ENCODE measurements at places on chromosomes 2 and 18.

- no peaks in the 10 kb centered on the region for H3K4me1 ChIP-seq
- no peak for DNase-seq
- H3K4me3 ChIP-seq = no peak overlapping the region
- H3K27ac ChIP-seq = no peak overlapping the region
- H3K36me3 ChIP-seq = no peaks in the 10 kb centered on the region
These were observed 362.5 kb downstream of the ERBB4 start for GRCh38 chr2:212176151-212176550.

DNA sequence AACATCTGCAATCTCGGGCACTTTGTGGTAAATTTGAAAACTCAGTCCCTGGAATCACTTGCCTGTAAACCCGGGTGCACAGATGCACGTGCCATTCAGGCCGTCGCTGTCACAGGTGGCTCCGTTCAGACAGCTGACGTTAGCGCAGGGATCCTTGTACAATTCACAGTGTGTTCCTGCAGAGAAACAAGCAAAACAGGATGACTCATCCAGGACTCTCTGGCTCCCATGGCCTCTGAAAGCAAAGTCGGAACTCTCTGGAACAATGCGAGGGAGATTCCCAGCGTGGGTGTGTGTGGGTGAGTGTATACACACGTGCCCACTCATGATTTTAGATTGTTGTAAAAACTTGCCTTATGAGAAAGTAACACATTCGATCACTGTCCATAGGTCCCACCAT lies 136.1 kb upstream of the PID1 start:
- DNase-seq = peak; percentile 88
- no peak overlapping the region for H3K4me3 ChIP-seq
- no peaks in the 10 kb centered on the region for H3K27me3 ChIP-seq
- no peaks in the 10 kb centered on the region for H3K36me3 ChIP-seq

DNA sequence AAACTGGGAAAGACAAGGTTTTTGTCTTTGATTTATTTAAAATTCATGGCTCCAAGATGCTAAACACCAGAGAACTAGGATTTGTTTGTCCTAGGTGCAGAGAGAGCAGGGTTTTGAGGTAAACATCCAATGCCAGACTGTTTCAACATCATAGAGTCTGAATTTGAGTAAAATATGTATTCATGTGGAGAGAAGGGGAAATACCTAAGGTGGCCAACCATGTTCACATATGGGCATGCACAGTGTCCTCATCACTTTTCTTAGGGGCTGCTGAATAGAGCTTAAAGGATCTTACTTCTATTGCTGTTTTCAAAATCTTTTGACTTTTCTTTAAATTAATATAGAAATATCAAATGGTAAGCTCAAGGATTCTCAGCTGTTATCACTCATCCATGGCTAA lies 287.0 kb upstream of the CCDC68 start:
- peaks cover 18% of the 10 kb centered on the region for H3K4me1 ChIP-seq
- no peak overlapping the region for H3K4me3 ChIP-seq
- no peaks in the 10 kb centered on the region for H3K27me3 ChIP-seq
- no peak for DNase-seq

DNA sequence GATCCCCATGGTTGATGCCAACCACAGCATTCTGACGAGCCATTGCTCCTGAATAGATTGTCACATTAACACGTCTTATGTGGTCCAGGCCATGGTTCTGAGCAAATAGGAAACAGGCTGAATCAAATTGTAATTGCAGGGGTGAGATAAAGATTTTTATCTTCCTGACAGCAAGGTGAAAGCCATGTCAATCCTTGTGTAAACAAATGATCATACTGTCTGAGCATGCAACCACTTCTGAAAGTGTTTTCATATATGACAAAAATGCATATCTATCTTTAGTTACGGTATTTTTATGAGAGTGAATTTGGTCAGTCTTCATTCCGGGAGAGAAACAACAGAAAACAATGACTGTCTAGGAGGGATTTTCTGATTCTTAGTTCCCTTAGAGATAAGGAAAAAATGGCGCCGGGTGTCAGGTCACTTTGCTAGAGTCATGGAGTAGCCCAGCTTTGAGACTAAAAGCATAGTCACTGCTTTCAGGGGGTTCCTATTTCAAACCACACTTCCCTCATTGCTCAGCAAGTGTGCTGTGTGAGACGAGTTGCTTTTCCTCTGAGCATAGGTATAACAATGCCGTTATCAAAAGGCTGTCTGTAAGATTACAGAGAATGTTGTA lies 958.9 kb downstream of the DCDC2C start:
- H3K27ac ChIP-seq = no peak overlapping the region
- H3K27me3 ChIP-seq = no peaks in the 10 kb centered on the region
- H3K36me3 ChIP-seq = no peaks in the 10 kb centered on the region
- DNase-seq = peak; percentile 0
- H3K4me1 ChIP-seq = no peaks in the 10 kb centered on the region
- H3K4me3 ChIP-seq = no peak overlapping the region

GRCh38 chr2:156573710-156574109 lies 137.5 kb downstream of the GPD2 start:
- H3K4me3 ChIP-seq = no peak overlapping the region
- no peak overlapping the region for H3K27ac ChIP-seq
- H3K27me3 ChIP-seq = no peaks in the 10 kb centered on the region

- no peaks in the 10 kb centered on the region for H3K27me3 ChIP-seq
- no peak overlapping the region for H3K4me3 ChIP-seq
- DNase-seq = no peak
- H3K27ac ChIP-seq = no peak overlapping the region
These were observed 30.9 kb downstream of the METTL21A start for GRCh38 chr2:207594264-207594663.

GRCh38 chr2:155256803-155257202 lies 558.3 kb downstream of the KCNJ3 start:
- no peaks in the 10 kb centered on the region for H3K27me3 ChIP-seq
- H3K4me1 ChIP-seq = no peaks in the 10 kb centered on the region
- no peaks in the 10 kb centered on the region for H3K36me3 ChIP-seq
- H3K27ac ChIP-seq = no peak overlapping the region
- no peak for DNase-seq

DNA sequence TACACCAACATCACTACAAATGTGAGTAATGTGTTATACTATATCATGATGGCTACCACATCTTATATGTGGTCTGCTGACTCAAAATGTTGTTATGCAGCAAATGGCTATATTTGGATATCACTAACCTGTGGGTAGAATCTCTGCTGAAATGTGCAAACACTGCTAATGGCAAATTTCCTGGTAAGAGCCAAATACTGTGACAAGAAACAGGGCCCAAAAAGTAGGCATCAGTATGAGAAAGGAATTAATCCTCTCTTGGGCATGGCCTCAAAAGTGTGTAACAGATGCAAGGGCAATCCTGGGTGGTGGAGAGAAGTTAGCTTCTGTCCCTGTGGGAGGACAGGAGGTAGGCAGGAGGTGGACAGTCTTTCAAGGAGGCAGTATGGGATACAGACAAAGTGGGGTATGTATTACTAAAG lies 13.3 kb downstream of the ATF2 start:
- H3K27me3 ChIP-seq = no peaks in the 10 kb centered on the region
- DNase-seq = peak; percentile 89
- H3K4me1 ChIP-seq = peaks cover 7% of the 10 kb centered on the region
- H3K36me3 ChIP-seq = peaks cover 1% of the 10 kb centered on the region

- DNase-seq = no peak
- peaks cover 4% of the 10 kb centered on the region for H3K27me3 ChIP-seq
- H3K4me1 ChIP-seq = no peaks in the 10 kb centered on the region
- H3K27ac ChIP-seq = no peak overlapping the region
- no peaks in the 10 kb centered on the region for H3K36me3 ChIP-seq
- no peak overlapping the region for H3K4me3 ChIP-seq
These were observed 10.9 kb upstream of the NFATC1 start for GRCh38 chr18:79384834-79385233.

GRCh38 chr2:174122185-174122584 lies 126.1 kb downstream of the OLA1 start:
- peaks cover 12% of the 10 kb centered on the region for H3K4me1 ChIP-seq
- H3K4me3 ChIP-seq = no peak overlapping the region
- H3K27me3 ChIP-seq = no peaks in the 10 kb centered on the region

GRCh38 chr2:18825838-18826237 lies 236.5 kb upstream of the NT5C1B start:
- no peak overlapping the region for H3K4me3 ChIP-seq
- H3K4me1 ChIP-seq = peaks cover 3% of the 10 kb centered on the region
- no peaks in the 10 kb centered on the region for H3K27me3 ChIP-seq
- H3K36me3 ChIP-seq = no peaks in the 10 kb centered on the region
- H3K27ac ChIP-seq = no peak overlapping the region

- peaks cover 13% of the 10 kb centered on the region for H3K4me1 ChIP-seq
- no peak overlapping the region for H3K27ac ChIP-seq
These were observed 8.8 kb downstream of the RTP5 start for GRCh38 chr2:241877989-241878970.

DNA sequence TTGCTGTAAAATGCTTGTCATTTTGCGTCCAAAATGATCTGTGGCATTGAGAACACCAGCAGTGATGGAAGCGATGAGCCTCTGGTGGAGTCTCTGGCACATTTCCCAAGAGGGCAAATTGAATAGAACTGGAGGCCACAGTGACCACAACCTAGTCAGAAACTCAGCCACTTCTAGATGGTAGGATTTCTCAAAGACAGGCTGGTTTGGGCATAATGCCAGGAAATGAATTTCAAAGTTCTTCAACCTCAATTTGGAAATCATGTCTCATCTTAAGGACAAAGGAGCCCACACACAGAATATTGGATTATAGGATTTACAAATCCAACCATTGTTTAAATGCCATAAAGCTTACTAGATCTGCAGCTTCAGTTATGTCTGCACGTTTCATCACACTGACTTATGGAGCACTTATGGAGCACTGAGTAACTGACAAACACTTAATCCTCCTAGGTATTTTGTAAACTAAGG lies 132.1 kb downstream of the COL6A3 start:
- H3K36me3 ChIP-seq = no peaks in the 10 kb centered on the region
- no peaks in the 10 kb centered on the region for H3K27me3 ChIP-seq
- peaks cover 32% of the 10 kb centered on the region for H3K4me1 ChIP-seq
- no peak overlapping the region for H3K4me3 ChIP-seq

GRCh38 chr2:101027852-101028251 lies 25.8 kb downstream of the RPL31 start:
- no peaks in the 10 kb centered on the region for H3K36me3 ChIP-seq
- DNase-seq = no peak
- H3K4me3 ChIP-seq = no peak overlapping the region
- H3K4me1 ChIP-seq = no peaks in the 10 kb centered on the region

All from fibroblast of lung (primary cell).